Amniotic stem cell (primary cell): ENCODE measurements at places on chromosomes 4 and X.

DNA sequence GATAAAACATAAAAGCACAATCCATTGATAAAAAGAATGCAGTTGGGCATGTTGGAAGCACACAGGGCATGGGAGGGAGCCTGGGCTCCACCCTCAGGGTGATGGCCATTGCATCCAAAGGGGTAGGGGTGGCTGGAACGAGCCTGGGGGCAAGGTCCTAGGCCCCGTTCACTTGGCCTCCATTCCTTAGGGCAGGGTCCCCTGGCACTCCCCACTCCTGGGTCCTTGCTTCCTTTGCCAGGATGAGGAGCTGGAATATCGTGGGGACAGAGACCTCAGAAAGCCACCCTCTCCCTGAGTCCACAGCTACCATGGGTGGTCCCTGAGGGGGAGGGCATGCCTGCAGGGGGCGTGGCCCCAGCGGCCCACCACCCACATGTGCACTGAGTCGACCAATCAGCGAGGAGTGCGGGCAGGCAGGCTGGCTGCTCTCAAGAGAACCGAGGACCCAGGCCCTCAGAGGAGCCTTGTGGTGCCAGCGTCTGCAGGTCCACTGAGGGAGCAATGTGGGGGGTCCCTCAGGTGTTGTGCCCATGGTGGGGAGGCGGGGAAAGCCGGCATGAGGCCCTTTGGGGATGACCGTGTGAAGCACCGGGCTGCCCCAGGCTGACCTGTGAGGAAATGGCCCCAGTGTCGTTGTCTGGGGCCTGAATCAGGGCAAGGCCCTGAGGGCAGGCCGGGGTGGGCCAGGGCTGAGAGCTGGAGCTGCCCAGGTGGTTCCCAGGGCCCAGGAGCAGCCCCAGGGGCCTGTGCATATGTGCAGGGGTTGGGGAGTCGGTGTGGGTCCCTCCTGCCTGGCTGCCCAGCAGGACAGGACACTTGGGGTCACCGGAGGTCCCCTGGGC, 78.6 kb upstream of the AMELX start:
- DNase-seq, result no peak

DNA sequence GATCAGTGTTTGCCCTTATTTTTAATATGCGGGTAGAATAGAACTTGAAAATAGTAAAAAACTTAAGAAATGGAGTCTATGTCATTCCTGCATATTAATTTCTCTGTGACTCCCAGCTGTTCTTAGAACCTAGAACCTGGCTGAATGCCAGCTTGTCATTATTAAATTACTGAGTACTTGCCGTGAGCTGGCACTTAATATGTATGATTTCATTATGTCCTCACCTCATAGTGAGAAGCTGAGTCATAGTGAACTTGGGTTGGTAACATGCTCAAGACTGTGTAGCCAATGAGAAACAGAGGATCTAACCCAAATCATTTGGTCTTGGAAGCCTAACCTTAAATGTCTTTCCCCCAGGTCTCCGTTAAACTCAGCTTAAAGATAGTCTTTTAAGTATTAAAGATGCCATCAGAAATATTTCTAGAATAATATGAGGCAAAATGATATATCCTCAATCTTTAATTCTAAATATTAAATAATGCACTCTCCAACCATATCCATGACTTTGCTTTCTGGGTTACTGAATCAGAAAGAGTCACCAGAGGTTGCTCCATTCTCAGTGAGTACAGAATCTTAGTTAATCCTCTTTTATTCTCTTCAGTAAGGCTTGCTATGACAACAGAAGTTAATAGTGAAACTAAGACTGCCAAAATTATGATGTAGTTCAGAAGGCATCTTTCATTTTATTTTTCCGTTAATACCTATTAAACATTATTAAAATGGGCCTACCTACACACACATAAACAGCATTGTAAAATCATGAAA, 58.6 kb upstream of the TLL1 start:
- DNase-seq, result no peak

- DNase-seq, result no peak
Observed at GRCh38 chrX:151176231-151176750, at the start of gene GPR50. GPR50 (plus strand) TSS chrX:151176584; CDS start chrX:151176722, 138 bp downstream.

- no peak for DNase-seq
Observed at GRCh38 chr4:98873059-98873458, 55.9 kb downstream of the EIF4E start.

DNA sequence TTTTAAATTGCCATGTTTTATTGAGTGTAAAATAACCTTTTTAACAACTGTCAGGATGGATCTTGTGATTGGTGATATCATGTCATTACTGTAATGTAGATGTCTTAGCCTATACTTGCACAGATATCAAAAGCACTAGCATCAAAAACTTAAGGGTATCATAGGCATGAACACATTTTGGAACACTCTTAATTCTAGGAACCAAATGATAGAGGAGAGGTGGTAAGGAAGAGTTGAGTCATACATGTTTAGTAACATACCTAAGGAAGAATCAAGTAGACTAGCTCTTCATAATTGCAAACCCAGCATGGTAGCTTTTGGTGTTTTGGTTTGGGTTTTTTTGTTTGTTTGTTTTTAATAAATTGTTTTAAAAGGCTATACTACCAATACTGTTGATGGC, 43.4 kb downstream of the SMARCAD1 start:
- DNase-seq, result no peak

GRCh38 chr4:37601531-37601930, 84.6 kb downstream of the RELL1 start:
- no peak for DNase-seq

- peak; percentile 33 for DNase-seq
Observed at GRCh38 chr4:126799971-126800574, 832.7 kb upstream of the INTU start.

- DNase-seq, result no peak
Observed at GRCh38 chr4:123631786-123632692, 235.4 kb downstream of the SPRY1 start.
